ENCODE measurements at places on chromosomes 13 and 19. TPM values are rescaled to one million over a fixed set of nuclear protein-coding genes. Genes with fewer than 3 reads are reported as not detected.

TPTE2 gene
- polyA plus RNA-seq: not detected

DNA sequence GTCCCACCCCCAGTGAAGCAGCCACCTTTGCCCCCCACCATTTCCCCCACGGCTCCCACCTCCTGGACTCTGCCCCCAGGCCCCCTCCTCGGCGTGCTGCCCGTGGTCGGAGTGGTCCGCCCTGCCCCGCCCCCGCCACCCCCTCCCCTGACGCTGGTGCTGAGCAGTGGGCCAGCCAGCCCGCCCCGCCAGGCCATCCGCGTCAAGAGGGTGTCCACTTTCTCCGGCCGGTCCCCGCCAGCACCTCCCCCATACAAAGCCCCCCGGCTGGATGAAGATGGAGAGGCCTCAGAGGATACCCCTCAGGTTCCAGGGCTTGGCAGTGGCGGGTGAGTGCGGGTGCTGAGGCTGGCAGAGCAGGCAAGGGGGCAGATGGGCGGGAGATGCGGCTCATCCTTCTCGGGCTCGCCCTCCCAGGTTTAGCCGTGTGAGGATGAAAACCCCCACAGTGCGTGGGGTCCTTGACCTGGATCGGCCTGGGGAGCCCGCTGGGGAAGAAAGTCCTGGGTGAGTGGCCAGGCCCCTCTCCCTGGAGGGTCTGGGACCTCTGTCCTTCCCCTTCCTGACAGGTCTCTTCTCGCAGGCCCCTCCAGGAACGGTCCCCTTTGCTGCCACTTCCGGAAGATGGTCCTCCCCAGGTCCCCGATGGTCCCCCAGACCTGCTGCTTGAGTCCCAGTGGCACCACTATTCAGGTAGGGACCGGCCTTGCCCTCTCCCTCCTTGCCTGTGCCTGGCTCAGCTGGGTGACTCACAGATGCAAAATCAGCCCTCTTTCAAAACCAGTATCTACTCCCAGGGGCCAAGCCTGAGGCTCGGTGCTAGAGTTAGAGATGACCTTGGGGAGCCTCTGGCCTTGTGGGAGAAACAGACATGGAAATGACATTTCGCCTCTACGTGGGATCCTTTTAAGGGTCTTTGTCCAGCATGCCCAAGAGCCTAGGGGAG is 8.8 kb downstream of the IGFLR1 start:
- no peak for DNase-seq

GRCh38 chr19:41870401-41870873 is 6.6 kb upstream of the CD79A start:
- no peak for DNase-seq

DNA sequence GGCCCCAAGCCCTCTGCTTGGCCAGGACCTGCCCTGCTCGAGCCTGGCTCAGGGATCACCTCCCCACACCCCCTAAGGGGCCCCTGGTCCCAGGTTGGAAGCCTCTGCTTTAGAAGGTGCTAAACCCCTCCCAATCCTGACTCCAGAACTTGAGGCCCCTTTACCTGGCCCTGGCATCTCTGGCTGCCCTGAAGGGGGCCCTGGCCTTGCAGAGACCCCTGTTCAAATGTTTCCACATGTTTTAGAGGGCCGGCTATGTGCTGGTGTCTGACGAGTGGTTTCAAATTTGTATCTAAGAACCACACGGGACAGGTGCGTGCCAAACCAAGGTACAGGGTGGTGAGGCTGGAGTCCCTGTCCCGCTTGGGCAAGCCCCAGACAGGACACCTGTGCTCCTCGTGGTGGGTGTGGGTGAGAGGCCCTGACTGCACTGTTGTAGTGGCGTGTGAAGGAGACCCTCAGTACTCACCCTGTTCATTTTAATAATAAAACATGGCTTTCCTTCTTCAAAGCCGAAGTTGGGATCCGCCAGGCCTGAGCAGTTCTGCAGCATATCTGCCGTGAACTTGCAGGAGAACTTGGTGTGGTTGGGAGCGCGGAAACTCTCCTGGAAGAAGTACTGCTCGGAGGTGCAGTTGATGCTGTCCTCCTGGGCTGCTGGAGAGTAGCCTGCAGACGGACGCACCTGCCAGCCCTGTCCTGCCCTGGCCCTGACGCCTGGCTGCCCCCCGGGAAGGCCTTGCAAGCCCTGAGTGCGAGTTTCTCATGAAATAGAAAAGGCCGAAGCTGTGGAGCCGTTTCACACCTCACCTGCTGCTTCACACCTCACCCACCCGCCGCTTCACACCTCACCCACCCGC is 5.4 kb downstream of the ATP4B start:
- DNase-seq: no peak

DNA sequence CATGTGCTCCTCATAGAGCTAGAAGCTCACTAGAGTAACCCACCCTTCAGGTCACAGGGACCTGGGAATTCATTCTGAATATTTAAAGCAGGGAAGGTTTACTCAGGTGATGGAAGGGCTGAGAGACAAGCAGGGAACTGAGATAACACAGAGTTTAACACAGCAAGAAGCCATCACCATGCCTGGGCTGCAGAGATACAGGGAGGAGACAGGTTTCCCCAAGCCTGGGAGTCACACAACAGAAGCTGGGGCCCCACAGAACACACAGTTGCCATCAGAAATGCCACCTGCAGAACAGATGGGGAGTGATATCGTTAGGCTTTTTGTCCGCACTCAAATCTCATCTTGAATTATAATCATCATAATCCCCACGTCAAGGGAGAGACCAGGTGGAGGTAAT is 7.9 kb upstream of the CYSLTR2 start:
- no peak for DNase-seq

TMEM238 gene
- 0.15 TPM for polyA plus RNA-seq

DNA sequence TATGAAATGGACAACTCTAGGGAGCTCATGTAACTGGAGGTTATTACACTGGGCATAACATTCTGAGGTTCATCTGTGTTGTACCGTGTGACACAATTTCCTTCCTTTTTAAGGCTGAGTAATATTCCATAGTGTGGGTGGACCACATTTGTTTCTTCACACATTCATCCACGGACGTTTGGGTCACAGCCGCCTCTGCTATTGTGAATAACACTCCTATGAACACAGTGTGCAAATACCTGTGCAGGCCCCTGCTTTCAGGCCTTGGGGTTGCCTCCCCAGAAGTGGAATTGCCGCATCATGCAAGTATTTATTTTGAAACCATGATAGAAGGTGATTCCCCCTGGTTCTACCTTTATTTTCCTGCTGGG is 63.4 kb upstream of the MCF2L start:
- DNase-seq: no peak

SYNE4 gene
- polyA plus RNA-seq: 0.16 TPM

RNF113B gene
- polyA plus RNA-seq: not detected

- DNase-seq: no peak
Observed at GRCh38 chr19:16420781-16421386, 50.9 kb downstream of the EPS15L1 start.

- DNase-seq: no peak
Observed at GRCh38 chr19:32268381-32268780, 77.0 kb upstream of the ZNF507 start.

GRCh38 chr13:24128112-24128511 is 32.4 kb upstream of the SPATA13 start:
- no peak for DNase-seq

ANGPTL8 gene
- not detected for polyA plus RNA-seq

Data from BJ (cell line).